Activated naive CD8-positive, alpha-beta T cell treated with anti-CD3 and anti-CD28 coated beads, Interleukin-2, amount 10 ng/mL, durations not matched to agents 7 days and 5 days (primary cell): ENCODE measurements at places on chromosomes 12 and 14. TPM values are rescaled to one million over a fixed set of nuclear protein-coding genes. Genes with fewer than 3 reads are reported as not detected.

Gene LPAR5
- 19.4 TPM for total RNA-seq

Gene DENND5B
- 0.33 TPM for total RNA-seq

Gene B3GNT4
- 1.6 TPM for total RNA-seq

Gene SLC16A7
- 42.4 TPM for total RNA-seq

Gene PPHLN1
- 86.3 TPM for total RNA-seq
